ENCODE measurements at places on chromosomes 3 and 15. TPM values are rescaled to one million over a fixed set of nuclear protein-coding genes. Genes with fewer than 3 reads are reported as not detected.

- no peak for DNase-seq
These were observed 23.1 kb downstream of the C3orf52 start for GRCh38 chr3:112109322-112109721.

DNA sequence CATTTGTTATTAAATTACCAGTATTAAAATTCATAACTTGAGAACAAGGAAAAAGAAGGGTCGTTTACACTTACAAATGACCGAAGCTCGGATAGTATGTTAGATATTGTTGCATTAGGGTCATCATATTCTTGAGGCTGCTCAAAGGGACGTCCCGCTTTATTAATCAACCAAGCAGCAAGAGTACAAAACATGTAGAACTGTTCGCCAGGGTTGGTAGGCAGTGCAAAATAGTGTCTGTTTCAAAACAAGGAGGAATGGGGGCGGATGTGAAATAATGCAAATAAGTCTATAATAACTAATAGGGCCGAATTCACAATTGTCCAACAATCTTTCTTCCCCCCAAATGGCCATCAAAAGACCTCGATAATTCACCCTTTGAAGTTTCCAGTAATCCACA, 2.9 kb downstream of the IFT57 start:
- peak; percentile 18 for DNase-seq

- no peak for DNase-seq
These were observed 204.1 kb downstream of the CADM2 start for GRCh38 chr3:85162905-85163304.

Gene TM4SF1
- 304 TPM for total RNA-seq

DNA sequence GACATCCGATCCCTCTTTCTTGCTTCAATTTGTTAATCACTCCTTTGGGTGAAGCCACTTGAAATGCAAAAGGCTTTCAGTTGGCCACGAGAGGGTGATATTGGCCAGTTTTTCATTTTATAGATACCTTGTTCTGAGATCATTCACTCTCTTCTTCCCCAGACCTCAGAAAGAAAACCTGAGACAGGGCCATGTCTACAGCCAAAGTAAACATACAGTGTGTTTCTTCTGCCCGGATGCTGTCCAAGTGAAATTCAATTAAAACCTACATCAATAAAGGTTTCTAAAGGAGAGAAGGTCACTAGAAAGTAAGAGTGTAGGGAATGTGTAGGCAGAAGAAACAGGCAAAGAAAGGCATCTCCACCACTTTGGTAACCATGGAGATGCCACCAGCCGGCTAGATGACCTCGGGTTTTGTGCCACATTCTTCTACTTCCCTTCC, 39.5 kb upstream of the FMN1 start:
- peak; percentile 33 for DNase-seq

GRCh38 chr15:78228356-78228996, 5.9 kb downstream of the ACSBG1 start:
- DNase-seq = no peak

DNA sequence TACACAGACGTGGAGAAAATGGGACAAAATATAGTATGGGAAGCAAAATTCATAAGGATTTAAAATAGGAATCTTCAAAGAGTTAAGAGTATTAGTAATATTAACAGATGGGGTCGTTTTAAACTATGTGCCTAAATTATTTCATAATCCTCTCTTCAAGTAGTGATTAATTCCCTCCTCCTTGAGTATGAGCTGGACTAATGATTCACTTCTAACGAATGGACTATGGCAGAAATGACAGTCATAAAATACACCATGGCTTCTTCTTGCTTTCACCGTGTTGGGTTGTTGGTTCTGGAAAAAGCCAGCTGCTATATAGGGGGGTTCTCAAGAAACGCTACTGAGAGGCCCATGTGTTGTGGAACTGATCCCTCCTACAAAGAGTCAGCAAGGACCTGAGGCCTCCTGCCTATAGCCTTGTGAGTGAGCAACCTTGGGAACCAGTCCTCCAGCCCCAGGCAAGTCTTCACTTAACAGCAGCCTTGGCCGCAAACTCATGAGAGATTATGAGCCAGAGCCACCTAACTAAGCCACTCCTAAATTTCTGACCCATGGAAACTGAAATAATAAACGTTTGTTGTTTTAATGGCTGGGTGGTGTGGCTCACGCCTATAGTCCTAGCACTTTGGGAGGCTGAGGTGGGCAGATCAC, 64.8 kb upstream of the ABHD2 start:
- no peak for DNase-seq

GRCh38 chr3:18447720-18448119, 22.6 kb upstream of the SATB1 start:
- no peak for DNase-seq

- DNase-seq = no peak
These were observed 5.1 kb downstream of the PATL2 start for GRCh38 chr15:44705986-44706385.

Gene TMEM87A
- total RNA-seq = 31.1 TPM

- peak; percentile 35 for DNase-seq
These were observed 9.2 kb upstream of the CBLB start for GRCh38 chr3:105878061-105878460.

Gene TMC3
- total RNA-seq = not detected

DNA sequence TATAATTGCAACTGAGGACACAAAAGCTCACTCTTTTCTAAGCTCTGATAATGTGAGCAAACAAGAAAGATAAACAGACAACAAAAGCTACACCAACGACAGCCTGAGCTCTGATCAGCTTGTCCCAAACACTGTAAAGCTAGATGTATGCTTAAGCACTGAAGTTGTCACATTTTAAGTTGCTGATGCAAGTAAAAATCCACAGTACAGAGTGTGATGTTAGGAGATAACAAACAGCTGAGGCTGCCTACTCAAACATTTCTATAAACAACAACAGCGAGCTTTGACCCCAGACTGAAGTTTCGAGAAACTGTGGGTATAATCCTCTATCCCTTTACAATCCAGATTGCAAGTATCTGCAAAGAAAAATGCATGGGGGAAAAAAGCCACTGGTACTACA, 10.7 kb downstream of the MTHFS start:
- DNase-seq = no peak

Gene THBS1
- total RNA-seq = 168 TPM

Gene SPTBN5
- total RNA-seq = 0.51 TPM

DNA sequence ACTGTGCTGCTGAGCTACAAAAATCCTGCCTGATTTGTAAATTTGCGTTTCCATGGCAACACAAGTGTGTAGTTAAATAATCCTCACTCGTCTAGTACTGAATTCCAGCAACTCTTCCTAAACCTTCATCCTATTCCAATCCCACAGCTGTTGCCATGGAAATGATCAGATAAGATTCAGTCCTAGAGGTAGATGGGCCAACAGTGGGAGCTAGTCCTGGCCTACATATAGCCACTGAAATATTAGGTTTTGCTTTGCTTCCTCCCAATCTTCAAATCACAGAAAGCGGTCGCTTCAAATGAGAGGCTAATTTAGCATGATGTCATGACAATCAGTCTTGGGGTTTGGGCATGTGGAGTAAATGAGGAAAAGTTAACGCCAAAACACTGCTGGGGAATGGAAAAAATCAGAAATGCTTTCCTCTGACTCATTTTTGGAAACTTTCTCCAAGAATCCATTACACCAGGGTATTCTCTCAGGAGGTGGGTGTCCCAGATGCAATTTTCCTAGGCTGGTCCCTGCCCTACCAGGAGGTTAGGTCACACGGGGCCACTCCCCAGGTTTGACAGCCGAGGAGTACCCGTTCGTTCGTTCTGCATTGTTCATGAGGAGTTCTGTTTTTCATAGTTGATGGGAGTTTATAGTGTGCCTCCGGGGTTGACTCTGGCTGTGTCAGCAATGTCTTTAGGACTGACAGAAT, 159.2 kb upstream of the SLCO3A1 start:
- DNase-seq = no peak

- no peak for DNase-seq
These were observed 1407.1 kb downstream of the SI start for GRCh38 chr3:163671201-163671600.

Gene P2RY14
- not detected for total RNA-seq

DNA sequence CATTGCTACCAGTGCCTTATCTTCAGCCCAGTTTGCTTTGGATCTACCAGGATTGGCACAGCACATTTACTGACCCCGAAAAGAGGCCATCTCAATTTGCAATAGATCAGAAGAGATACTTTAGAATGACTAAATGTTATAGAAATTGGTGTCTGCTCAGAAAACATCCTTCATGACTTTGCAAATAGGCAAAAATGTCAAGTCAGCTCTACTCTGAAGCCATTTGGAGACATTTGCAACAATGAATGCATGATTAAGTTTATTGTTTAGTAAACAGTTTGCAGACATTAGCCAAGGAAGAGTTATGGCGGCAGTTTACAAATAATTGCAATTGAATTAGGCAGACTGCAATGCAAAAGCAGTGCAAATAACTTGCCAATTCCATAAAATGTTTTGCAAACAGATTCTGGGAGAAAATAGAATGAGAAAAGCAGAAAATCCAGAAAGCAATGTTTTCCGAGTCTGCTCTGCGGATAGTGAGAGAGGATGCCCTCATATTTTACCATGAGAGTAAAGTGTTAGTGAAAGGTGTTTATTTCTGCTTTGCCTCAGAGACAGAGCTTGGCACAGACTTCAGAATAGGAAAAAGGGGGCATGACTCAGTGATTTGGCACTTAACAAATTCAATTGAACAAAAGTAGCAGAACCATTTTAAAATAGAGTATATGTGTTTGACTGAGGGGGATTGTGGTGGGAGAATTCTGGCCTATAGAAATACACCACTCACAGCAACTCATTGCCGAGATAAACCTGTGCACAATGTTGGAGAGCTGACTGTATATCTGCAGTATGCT, 334.9 kb upstream of the NR2F2 start:
- DNase-seq = no peak

Gene ADAMTS17
- total RNA-seq = 0.06 TPM

DNA sequence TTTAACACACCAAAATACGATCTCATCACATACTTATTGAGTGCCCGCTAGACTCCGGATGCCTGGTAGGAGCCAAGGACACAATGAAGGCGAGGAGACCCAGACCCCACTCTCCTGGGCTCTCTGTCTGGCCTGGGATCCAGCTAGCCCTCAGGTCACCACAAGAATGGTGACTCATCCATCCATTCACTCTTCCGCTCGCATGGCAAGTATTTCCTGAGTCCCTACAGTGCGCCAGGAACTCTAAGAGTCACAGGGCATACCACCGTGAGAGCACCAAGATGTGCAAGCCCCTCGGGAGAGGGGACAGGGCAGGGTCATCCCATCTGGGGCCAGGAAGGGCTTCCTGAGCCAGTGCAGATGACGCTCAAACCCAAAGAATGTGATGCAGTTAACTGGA, 101.6 kb upstream of the PRR20G start:
- DNase-seq = no peak

- peak; percentile 19 for DNase-seq
These were observed 61.4 kb downstream of the GLB1 start for GRCh38 chr3:33035596-33035995.

DNA sequence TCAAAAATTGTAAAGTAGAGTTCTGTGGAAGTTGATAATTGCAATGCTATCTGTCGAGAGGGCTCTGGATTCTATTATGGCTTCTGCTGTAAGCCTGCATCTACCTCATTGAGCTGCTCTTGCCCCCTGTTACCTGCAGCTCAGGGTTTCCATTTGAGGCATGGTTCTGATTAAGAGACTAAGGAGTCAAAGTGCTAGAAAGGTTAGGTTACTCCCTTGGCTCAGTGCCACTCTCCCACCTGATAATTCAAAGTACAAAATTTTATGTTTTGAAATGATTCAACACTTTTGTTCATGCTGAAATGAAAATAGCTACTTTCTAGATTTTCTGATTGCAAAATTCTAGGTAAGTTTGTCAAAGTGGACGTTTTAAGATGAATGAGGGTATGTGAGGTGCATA, 220.5 kb upstream of the SATB1 start:
- DNase-seq = no peak

Data from epithelial cell of proximal tubule (primary cell).